NCI-H510A treated with DMSO at 0.1 percent for 48 hours (cell line): ENCODE measurements at places on chromosomes 3 and 15.

DNA sequence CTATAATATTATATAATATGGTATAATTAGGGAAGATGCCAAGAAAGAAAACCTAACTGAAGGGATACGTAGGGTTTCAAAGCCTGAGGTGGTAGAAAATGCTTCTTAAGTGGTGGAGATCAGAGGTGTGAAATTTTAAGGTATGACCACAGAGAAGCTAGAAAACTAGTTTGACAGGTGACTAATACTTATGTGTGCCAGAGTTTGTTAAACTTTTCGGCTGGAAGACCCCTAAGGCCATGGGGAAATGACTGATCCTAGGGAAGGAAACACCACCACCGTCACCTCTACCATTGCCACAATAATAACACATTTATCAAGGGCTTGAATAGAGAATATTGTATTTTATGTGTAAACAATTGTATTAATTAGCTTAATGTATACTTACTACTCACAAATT is 261.4 kb upstream of the GBE1 start:
- no peak for DNase-seq

DNA sequence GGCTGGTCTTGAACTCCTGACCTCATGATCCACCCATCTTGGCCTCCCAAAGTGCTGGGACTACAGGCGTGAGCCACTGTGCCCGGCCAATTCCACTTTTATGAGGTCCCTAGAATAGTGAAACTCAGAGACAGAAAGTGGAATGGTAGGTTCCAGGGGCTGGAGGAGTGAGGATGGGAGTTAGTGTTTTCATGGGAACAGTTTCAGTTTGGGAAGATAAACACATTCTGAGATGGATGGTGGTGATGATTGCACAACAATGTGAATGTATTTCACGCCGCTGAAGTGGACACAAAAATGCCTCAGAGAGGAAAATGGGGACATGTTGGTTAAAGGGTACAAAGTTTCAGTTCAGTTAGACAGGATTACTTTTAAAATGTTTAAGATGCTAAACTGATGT is 22.5 kb upstream of the HDAC11 start:
- no peak for DNase-seq

DNA sequence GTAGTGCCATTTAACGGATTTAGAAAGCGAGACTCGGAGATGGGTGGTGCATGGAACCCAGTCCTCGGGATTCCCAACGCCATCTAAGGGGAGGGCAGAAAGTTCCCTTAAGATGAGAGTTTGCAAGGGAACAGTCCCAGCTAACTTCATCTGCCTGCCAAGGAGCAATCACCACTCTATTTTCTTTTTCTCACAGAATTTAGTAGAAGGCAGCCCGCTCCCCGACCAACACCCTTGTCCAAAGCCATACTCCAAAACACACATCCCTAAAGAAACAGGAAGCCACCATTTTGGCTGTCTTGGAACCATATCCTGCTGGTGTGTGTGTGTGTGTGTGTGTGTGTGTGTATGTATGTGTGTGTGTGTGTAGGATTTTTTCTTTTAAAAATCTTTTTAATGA is 7.1 kb upstream of the FGD5 start:
- no peak for DNase-seq

DNA sequence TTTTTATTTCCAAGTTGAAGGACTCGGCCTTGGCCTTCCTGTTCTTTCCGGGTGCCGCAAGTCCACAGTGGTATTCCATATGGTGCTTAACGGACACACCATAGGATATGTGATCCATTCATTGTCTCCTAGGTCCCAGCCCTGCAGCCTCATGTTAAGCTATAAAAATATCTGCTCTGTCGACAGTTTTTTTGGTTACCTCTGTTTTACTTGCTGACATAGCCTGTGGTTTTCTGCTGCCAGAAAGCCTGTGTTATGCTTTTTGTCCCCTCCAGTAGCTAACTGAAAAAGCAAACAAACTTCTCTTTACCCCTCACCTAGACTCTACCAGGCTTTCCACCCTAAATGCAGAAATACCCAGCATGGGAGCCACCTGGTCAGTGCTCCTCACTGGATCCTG is 5.3 kb downstream of the INAFM2 start:
- no peak for DNase-seq

DNA sequence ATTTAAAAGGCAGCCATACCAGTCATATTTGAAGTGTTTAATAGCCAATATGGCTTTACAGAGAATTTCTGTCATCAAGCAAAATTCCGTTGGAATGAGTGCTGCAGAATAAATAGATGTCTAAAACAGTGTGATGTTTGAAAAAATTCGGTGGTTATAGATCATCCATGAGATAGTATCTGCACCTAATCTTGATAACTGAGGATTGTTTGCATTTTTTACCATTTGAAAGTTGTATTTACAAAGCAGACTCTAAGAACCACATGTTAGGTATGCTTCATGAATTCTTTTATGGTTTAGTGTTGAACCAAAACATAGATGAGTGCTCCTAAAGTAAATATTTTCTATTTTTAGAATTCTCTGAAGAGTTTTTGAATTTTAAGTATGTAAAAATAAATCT is 476.1 kb downstream of the NAALADL2 start:
- DNase-seq = peak; percentile 47

DNA sequence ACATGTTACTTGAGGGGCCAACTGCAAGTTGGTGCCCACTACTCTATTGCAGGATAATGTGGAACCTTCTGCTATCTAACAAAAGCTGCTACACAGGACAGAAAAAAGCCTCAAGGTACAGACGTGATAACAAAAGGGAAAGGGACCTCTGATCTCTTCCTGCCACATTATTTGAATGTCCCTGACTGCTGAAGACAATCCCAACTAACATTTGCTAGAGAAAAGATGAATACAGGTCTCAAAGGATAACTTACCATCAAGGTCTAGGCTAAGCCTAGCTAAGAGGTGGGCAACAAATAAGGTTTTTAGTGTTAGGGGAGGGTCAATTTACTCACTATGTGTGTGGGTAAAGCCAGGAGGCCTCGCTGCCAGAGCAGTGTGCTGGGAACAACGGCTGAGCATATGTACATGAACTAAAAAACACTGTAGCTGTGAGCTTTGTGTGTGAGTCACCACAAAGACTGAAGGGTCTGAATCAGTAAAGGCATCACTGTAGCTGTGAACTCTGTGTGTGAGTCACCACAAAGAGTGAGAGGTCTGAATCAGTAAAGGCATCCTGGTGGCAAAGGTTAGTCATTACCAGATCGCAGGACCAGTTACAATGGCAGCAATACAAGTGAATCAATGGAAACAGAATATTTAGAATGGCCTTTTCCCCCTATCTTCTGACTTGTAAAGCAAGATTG is 111.7 kb downstream of the LMLN start:
- DNase-seq = no peak

- no peak for DNase-seq
Measured at GRCh38 chr3:50475348-50475747, 28.1 kb downstream of the CACNA2D2 start.

- DNase-seq = no peak
Measured at GRCh38 chr3:17130956-17131355, 246.2 kb downstream of the PLCL2 start.

- DNase-seq = peak; percentile 67
Measured at GRCh38 chr15:23565395-23566070, at the start of gene MKRN3. MKRN3 (plus strand) TSS chr15:23565674; CDS start chr15:23565783, 109 bp downstream.

GRCh38 chr3:177658354-177658753 is 461.1 kb upstream of the TBL1XR1 start:
- no peak for DNase-seq

DNA sequence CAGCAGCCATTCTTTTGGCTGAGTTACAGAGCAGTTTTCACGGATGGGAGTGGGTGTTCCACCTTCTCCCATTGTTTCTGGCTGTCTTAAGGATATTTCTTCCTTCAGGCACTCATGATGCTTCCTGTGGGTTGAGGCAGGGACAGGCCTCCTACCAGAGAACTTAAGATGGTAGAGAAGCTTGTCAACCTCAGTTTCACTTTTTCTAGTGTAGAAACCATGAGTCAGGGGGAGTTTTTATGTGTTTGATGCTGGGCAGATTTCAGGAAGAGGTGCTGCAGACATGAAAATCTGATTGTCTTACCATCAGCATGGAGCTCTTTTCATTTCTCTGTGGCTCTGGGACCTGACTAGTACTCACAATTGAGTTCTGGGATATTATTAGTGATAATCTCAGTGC is 48.7 kb upstream of the VEPH1 start:
- DNase-seq = no peak

DNA sequence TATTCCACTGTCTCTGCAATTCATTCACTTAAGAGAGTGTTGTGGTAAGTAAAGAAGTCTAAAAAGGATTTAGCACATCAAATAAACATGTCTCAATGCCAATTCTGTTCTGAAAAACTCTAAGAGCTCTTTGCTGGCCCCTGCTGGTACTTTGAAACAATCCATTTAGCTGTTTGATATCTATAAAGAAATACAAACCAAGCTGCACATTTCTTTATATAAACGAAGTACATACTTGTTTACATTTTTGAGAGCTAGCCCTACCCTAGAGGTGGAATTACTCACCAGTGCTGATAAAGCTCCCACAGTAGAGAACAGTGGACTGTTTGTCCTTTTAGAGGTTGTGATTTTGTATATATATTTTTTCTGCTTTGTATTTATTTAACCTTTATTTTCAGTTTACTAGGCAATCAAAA is 75.5 kb downstream of the NEDD4 start:
- DNase-seq = peak; percentile 42

DNA sequence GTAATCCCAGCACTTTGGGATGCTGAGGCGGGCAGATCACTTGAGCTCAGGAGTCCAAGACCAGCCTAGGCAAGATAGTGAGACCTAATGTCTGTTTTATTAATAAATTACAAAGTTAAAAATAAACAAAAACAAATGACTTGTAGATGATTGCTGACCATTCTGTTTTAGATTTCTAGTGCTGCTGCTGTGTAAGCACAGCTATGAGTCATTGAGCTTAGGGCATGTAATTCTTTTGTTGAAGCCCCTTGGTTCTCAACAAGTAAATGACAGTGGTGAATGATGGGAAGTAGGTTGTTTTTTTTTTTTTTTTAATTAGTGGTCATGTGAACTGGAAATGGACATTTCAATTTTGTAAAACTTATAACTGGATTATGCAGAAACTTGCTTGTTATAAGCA is 63.3 kb downstream of the LEO1 start:
- DNase-seq = no peak

DNA sequence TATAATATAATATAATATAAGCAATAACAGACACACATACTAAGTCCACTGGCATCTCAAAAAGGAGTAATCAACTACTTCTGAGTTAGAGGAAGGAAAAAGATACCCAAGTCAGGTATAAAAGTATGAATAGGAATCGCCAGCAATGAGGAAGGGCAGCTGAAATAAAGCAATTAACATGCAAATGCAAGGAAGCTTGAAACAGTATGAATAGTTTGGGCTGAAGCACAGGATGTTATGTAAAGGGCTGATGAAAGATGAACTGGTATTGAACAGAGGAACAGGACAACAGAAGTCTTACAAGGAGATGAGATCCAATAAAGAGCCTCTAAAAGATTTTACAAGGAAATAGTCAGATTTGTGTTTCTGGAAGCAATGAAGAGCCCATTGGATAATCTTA is 7.1 kb downstream of the COPS2 start:
- no peak for DNase-seq

GRCh38 chr3:22608721-22609120 is 594.4 kb upstream of the UBE2E2 start:
- DNase-seq = no peak

DNA sequence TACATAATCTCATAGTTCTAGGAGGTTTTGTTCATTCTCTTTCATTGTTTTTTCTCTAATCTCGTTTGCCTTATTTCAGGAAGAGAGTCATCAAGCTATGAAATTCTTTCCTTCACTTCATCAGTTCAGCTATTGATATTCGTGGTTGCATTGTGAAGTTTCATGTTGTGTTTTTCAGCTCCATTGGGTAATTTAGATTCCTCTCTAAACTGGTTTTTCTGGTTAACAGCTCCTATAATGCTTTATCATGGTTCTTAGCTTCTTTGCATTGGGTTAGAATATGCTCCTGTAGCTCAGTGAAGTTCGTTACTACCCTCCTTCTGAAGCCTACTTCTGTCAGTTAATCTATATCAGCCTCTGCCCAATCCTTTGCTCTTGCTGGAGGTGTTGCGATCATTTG is 69.4 kb upstream of the CD96 start:
- DNase-seq = no peak

GRCh38 chr3:61574854-61575253 is 13.5 kb downstream of the PTPRG start:
- no peak for DNase-seq

GRCh38 chr3:10460951-10461545 is 44.3 kb downstream of the ATP2B2 start:
- DNase-seq = no peak

GRCh38 chr3:72347819-72348319 is 500.4 kb downstream of the SHQ1 start:
- no peak for DNase-seq

GRCh38 chr15:73838831-73839426 is 34.4 kb upstream of the TBC1D21 start:
- DNase-seq = no peak

GRCh38 chr3:183278479-183279088 is 25.5 kb downstream of the B3GNT5 start:
- DNase-seq = no peak

DNA sequence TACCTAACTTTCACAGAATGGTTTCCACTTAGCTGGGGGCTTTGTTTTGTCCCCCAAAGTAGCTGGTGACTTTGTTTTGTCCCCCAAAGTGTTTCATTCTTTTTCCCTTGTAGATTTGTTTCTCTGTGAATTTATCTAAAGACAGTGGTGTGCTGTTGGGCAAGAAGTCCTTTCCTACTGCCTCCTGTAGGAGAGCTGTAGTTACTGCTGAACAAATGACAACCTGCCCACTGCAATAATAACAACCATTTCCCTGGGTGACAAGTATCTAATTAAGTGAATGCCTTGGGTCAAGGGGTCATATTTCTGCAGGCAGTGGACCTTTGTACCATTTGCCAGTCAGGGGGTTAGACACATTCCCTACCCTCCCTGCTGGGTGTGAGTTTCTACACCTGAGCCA is 125.4 kb upstream of the BFSP2 start:
- DNase-seq = no peak
